ENCODE measurements at places on chromosomes 16 and 17.

GRCh38 chr17:77793146-77793970 lies 165.1 kb upstream of the TNRC6C start:
- DNase-seq: no peak

DNA sequence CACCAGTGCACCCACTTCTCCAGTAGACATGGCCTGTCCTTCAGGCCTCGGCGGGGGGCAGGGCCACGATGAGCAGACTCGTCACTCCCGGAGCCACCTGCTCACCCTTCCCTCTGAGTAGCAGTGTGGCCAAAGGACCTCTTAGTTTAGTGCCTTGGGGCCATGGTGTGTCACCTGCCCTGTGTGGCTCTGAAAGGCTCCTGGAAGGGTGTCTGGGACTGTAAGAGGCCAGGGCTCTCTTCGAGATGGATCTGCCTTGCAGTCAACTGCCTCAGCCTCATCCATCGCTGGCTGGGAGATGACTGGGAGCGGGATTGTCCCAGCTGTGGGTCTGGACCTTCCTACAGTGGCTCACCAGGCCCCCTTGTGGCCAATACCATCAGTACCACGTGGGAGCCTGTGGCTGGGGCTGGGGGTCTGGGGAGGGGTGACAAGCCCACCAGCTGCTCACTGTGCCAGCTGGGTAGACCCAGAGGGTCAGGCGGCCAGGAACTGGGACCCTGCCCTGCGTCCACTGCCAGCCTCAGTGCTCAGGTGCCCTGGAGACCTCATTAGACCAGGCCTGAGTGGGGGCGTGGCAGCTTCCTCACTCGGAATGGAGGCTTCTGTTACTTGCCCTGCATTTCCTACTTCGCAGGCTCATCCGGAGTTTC lies 133.4 kb downstream of the OR1D5 start:
- no peak for DNase-seq

DNA sequence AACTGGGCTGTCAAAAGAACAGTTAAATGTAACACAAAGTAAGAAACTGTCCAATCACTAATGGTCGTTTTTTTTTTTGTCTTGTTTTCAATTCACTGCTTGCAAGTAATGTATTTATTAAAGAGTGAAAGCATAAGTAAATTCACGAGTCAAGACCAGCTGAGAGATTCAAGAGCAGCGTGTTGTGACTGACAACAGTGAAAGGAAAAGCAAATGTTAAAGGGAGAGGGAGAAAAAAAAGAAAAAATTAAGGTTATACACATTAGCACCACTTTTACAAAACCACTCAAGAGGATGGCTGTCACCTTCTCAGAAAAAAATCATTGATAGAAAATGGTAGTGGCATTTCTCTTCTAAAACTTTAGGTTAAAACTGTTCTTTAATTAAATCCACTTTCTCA lies 36.1 kb downstream of the GPATCH8 start:
- no peak for DNase-seq

- DNase-seq: no peak
Measured at GRCh38 chr16:53756275-53756996, 52.5 kb downstream of the FTO start.

- DNase-seq: no peak
Measured at GRCh38 chr16:970386-970765, 408 bp downstream of the LMF1 start.

DNA sequence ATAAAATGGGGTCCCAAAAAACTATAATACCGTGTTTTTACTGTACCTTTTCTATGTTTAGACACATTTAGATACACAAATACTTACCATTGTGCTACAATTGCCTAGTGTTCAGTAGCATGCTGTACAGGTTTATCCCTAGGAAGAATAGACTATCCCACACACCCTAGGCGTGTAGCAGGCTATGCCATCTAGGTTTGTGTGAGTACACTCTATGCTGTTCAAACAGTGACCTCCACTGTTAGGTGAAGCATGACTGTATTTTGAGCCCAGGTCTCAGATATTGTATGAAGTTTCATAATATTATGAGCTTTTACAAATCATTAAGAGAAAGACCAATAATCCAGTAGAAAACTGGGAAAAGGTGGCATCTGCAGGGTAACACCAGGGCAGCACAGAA lies 23.6 kb downstream of the MILR1 start:
- no peak for DNase-seq

DNA sequence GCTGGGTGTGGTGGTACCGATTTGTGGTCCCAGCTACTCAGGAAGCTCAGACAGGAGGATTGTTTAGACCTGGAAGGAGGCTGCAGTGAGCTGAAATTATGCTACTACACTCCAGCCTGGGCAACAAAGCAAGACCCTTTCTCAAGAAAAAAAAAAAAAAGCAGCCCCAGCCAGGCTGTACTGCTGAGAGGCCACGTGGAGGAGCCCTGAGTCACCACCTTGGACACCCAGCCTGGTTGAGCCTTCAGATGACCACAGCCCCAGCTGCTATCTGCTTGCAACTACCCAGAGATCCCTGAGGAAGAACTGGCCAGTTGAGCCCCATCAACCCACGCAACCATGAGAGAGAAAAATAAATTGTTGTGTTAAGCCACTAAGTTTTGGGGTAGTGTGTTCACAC lies 23.6 kb upstream of the GPRC5C start:
- no peak for DNase-seq

GRCh38 chr17:1067282-1067956 lies 70.5 kb downstream of the TIMM22 start:
- no peak for DNase-seq

Data from CD4-positive, alpha-beta T cell treated with Interleukin-2 at 100 ng/mL for 4 hours (primary cell).